ENCODE measurements at places on chromosomes 4 and X.

DNA sequence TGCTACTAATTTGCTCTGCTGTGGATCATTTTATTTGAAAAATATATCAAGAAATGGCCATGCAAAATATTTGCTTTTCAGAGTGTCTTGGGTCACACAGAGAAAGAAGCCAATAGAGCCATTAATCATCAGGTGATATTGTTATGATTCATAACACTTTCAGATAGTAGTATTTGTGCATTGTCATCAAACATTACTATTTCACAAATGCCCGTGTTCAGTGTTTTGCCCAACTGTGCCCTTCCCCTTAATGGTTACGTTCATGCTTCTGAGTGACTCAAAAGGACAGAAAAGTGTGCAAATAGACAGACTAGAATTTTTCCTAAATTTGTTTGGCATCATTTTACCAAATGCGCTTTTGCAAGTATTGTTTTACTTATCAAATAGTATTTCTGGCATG, 46.5 kb downstream of the PHOX2B start:
- DNase-seq = no peak

- no peak for DNase-seq
Observed at GRCh38 chrX:147069926-147070325, 255.4 kb upstream of the CXorf51A start.

DNA sequence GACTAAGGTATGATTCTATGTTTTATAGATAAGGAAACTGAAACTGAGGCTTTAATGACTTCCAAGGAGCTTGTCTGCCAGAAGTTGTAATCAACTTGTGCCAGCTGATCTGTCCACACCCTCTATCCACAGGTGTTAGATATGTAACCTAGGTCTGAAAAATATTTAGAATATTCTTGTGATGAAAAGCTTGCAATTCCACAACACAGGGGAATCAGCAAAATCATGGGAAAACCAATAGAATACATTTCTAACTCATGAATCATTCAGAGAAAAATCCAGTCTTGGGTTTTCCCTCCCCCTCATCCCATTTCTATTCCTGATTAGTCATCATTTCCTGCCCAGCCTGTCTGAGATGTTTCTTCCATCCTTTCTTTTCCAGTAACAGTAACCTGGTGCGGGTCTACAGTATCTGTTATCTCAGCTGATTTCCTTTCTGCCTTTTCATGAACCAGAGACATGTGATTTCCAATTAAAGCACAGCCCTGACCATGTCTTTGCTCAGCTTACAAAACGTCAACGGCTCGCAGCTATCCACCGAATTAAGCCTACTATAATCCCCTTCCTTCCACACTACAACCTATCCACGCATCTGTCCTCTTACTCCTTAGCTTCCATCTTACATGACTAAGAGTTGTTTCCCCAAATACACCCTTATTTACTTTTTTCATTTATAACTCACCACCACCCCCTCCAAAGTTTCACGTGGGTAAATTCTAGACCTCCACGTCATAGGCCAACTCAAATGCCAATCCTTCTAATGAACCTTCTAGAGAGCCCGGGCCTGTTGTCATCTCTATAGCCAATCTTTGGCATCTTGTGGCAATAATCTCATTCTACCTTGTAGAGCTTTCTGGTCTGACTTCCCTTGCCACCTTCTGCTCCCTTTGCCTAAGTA, 961 bp upstream of the NOCT start:
- no peak for DNase-seq

- DNase-seq = no peak
Observed at GRCh38 chr4:109078724-109079123, 223.7 kb downstream of the COL25A1 start.

DNA sequence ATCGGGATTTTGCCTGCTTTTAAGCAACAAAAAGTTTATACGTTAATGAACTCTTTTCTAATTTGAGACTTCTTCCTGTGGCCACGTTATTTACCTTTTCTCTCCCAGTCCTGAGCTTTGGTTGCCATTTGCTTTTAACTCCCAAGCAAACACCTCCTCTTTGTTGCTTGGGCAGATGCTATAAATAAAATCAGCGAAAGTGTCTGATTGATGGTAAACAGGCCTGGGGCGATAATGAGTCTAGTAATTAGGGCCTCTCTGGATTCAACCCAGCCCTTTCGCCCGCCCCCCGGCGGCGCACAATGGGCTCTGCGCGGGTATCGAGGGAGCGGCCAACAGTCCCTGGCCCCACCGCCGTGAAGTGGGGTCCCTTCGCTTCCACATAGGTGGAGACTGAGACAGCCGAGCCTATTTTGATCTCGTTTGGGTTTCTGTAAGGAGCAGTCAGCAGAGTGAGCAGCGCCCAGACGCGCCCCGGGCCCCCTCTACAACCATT, 790 bp downstream of the CLGN start:
- no peak for DNase-seq
